ENCODE measurements at places on chromosomes 5 and 9. TPM values are rescaled to one million over a fixed set of nuclear protein-coding genes. Genes with fewer than 3 reads are reported as not detected.
A peak's percentile ranks its signal among the peaks of the same experiment; 100 is the strongest.

The TLX3 gene
- total RNA-seq = not detected

The KCNN2 gene
- total RNA-seq = not detected

The CDC23 gene
- 51.5 TPM for total RNA-seq

The CAST gene
- total RNA-seq = 121 TPM

The PCDHGB1 gene
- not detected for total RNA-seq

DNA sequence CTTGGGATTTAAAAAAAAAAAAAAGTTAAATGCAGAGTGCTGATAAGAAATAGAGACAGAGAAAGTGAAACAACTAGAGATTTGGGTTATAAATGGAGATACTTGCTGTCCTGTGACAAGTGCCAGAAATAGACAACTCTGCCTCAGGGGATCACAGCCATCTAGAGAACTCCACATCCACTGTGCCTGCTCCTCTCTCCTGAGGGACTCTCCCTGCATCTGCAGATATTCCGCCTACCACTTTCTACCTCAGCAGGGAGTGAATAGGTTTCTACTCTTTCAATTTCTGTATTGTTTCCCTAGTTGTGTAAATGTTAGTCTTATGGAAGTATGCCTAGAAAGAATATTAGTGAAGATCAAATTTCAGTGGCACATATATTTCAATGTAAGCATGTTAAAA lies 307.2 kb downstream of the HTR1A start:
- no peaks in the 10 kb centered on the region for H3K27me3 ChIP-seq
- H3K36me3 ChIP-seq = no peaks in the 10 kb centered on the region
- no peak overlapping the region for H3K27ac ChIP-seq
- DNase-seq = no peak

GRCh38 chr5:40224421-40224820 lies 455.3 kb upstream of the PTGER4 start:
- no peak for DNase-seq
- peaks cover 31% of the 10 kb centered on the region for H3K4me1 ChIP-seq
- H3K4me3 ChIP-seq = peak overlapping the region; percentile 11
- peaks cover 3% of the 10 kb centered on the region for H3K36me3 ChIP-seq
- H3K27me3 ChIP-seq = no peaks in the 10 kb centered on the region

GRCh38 chr5:107860044-107860443 lies 189.3 kb upstream of the EFNA5 start:
- no peak overlapping the region for H3K27ac ChIP-seq
- H3K36me3 ChIP-seq = peaks cover 12% of the 10 kb centered on the region
- no peaks in the 10 kb centered on the region for H3K27me3 ChIP-seq
- H3K4me3 ChIP-seq = no peak overlapping the region

DNA sequence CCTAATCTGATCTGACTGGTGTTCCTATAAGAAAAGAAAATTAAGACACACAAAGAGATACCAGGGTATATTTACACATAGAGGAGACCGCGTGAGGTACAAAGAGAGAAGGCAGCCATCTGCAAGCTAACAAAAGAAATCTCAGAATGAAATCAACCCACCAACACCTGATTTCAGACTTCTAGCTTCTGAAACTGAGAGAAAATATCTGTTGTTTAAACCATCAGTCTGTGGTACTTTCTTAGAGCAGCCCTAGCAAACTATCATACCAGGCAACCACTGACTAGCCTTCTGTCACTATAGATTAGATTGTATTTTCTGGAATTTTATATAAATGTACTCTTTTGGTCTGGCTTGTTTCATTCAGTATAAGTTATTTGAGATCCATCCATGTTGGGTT lies 779.3 kb upstream of the ACO1 start:
- no peak overlapping the region for H3K27ac ChIP-seq
- H3K36me3 ChIP-seq = no peaks in the 10 kb centered on the region
- H3K4me3 ChIP-seq = no peak overlapping the region
- peaks cover 2% of the 10 kb centered on the region for H3K4me1 ChIP-seq

DNA sequence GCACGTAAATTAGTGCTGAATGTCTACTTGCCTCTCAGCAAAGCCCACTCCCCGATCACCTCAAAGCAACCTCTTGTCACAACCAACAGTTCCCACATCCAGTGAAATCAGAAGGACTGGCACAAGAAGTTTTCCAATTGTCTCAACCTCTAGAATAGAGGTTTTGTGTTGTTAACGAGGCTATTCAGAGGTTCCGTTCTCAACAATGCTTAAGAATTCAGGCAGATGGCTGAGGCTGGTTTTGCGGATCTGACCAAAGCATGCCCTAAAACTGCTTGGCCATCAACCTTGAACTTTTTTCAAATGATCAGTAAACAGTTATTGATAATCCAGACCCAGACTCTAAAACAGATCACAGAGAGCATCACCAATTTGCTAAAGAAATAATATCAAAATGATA lies 52.9 kb downstream of the MAPKAP1 start:
- no peak for DNase-seq
- H3K4me1 ChIP-seq = peaks cover 47% of the 10 kb centered on the region
- peaks cover 43% of the 10 kb centered on the region for H3K36me3 ChIP-seq
- no peak overlapping the region for H3K27ac ChIP-seq

DNA sequence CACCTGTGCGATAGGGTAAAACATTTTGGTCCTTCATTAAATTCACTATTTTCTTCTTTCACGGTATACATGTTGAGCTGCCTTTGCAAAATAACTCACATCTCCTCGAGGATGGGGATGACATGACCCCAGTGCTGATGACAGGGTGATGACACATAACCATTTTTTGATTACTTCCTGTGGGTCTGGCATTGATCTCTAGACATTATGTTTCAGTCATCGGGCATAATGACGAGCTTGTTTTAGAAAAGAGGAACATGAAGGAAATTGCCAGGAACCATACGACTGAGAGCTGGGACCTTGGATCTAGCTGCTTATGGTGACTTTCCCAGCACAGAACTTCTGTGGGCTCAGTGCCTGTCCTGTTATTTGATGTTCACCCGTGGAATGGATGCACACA lies 25.2 kb downstream of the COL5A1 start:
- no peak overlapping the region for H3K4me3 ChIP-seq
- H3K36me3 ChIP-seq = no peaks in the 10 kb centered on the region

GRCh38 chr9:33162721-33163311 lies 4.3 kb downstream of the B4GALT1 start:
- peak overlapping the region; percentile 24 for H3K4me3 ChIP-seq
- peaks cover 79% of the 10 kb centered on the region for H3K4me1 ChIP-seq
- no peak for DNase-seq

GRCh38 chr5:76204713-76205112 lies 121.5 kb downstream of the SV2C start:
- H3K27ac ChIP-seq = no peak overlapping the region
- peaks cover 2% of the 10 kb centered on the region for H3K4me1 ChIP-seq
- H3K4me3 ChIP-seq = no peak overlapping the region
- no peaks in the 10 kb centered on the region for H3K36me3 ChIP-seq

- DNase-seq = no peak
- no peaks in the 10 kb centered on the region for H3K36me3 ChIP-seq
- H3K4me3 ChIP-seq = no peak overlapping the region
- no peak overlapping the region for H3K27ac ChIP-seq
- no peaks in the 10 kb centered on the region for H3K4me1 ChIP-seq
Observed at GRCh38 chr9:68507130-68507805, 33.4 kb downstream of the TMEM252 start.

DNA sequence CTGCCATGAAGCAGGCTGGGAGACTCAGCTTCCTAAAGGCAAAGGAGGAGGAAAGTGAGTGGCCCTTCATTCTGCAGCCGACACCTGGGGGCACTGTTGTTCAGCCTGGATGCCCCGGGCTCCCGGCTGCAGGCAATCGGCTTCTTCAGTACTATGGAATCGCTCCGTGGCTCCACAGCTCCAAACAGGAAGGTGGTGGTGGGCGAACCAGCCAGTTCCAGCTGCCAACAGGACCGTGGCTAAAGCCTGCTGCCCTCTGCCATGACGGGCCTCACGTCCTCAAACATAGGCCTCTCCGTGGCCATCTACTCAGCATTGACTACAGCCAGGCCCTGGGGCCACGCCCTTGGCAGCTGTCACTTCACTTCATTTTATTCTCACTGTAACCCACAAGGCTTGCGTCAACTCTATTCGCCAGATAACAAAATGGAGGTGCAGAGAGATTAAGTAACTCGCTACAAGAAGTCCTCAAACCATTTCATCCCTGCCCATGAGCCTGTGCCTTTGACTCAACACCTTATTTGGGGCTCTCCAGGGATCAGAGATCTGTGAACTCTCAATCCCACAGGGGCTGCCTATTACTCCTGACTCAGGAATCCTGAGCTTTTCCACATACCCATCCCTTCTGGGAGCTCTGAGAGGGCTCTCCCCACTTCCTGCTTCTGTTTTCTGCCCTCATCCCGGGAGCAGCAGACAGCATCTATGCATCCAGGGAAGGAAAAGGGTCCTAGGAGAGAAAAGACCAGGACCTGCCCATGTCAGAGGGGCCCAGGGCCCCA lies 38.0 kb downstream of the PAX5 start:
- no peak overlapping the region for H3K27ac ChIP-seq
- H3K4me1 ChIP-seq = peaks cover 3% of the 10 kb centered on the region
- DNase-seq = peak; percentile 54

DNA sequence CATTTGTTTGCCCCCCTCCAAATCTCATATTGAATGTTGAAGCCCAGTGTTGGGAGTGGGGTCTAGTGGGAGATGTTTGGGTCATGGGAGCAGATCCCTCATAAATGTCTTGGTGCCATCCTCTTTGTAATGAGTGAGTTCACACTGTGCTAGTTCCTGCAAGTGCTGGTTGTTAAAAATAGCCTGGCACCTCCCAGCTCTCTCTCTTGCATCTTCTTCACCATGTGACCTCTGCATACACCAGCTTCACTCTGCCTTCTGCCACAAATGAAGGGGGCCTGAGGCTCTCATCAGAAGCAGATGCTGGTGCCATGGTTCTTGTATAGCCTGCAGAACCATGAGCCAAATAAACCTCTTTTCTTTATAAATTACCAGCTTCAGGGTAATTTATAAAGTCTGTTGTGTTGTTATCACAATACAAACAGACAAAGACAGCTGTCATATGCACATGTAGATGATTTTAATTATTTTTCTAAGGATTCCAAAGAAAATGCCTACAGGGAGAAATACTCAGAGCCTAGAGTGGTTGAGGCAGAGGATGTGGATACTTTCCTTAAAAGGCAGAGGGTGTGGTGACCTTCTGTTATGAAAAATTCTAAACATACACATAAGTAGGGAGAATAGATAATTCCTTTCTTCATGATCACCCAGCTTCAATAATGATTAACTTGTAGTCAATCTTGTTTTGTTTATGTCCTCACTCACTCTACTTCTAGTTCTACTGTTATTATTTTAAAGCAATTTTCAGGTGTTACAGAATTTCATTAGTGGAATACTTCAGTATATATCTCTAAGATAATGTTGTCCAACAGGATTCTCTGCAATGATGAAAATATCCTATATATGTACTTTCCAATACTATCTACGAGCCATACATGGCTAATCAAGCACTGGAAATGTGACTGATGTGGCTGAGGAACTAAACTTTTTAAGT lies 75.1 kb upstream of the RANBP6 start:
- H3K4me3 ChIP-seq = no peak overlapping the region
- DNase-seq = no peak
- no peaks in the 10 kb centered on the region for H3K4me1 ChIP-seq
- H3K27me3 ChIP-seq = peaks cover under 1% of the 10 kb centered on the region
- H3K27ac ChIP-seq = no peak overlapping the region

DNA sequence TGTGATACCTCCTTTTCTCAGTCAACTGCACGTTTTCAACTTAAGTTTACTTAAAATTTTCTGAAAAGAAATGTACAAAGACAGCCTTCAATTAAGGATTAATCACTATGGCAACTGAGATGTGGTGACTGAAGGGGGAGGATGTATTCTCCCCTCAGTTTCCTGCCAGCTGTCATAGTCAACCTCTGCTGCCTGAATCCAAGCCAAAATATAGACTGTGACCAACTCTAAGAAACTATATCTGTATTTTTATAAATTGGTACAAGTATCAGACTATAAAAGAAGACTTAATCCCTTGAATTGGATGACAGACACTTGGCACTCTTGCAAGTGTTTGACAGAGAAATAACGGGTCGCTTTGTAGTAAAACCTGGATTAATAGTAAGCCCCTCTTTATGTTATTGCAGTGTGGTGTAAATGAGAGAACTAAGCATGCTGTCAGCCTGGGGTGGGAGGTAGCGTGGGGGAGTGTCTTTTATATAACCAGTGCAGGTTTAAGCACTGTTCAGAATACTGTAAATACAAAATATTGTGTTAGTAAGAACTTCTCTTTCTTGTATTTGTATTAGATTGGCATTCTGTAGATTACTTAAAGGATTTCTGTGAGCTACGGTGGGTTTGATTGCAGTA lies 106.4 kb downstream of the ERCC6L2 start:
- peak overlapping the region; percentile 17 for H3K27ac ChIP-seq
- no peak for DNase-seq
- no peaks in the 10 kb centered on the region for H3K27me3 ChIP-seq
- H3K4me3 ChIP-seq = no peak overlapping the region
- peaks cover 54% of the 10 kb centered on the region for H3K36me3 ChIP-seq
- peaks cover 29% of the 10 kb centered on the region for H3K4me1 ChIP-seq

- peak; percentile 54 for DNase-seq
- no peaks in the 10 kb centered on the region for H3K36me3 ChIP-seq
- peaks cover 9% of the 10 kb centered on the region for H3K4me1 ChIP-seq
- H3K27me3 ChIP-seq = peaks cover 26% of the 10 kb centered on the region
- H3K4me3 ChIP-seq = no peak overlapping the region
Observed at GRCh38 chr5:73792687-73793320, 166.8 kb downstream of the ARHGEF28 start.

GRCh38 chr5:55036477-55036876 lies 12.4 kb downstream of the GZMK start:
- no peaks in the 10 kb centered on the region for H3K27me3 ChIP-seq
- H3K4me1 ChIP-seq = peaks cover 27% of the 10 kb centered on the region
- no peak for DNase-seq
- no peaks in the 10 kb centered on the region for H3K36me3 ChIP-seq
